Activated CD8-positive, alpha-beta T cell treated with anti-CD3 and anti-CD28 coated beads for 36 hours (primary cell): ENCODE measurements at places on chromosomes 11 and 22. TPM values are rescaled to one million over a fixed set of nuclear protein-coding genes. Genes with fewer than 3 reads are reported as not detected.
A peak's percentile ranks its signal among the peaks of the same experiment; 100 is the strongest.

The APOA5 gene
- not detected for total RNA-seq

The WBP2NL gene
- total RNA-seq = 0.43 TPM

The SF3B2 gene
- total RNA-seq = 255 TPM

- no peak for DNase-seq
Measured at GRCh38 chr11:82889133-82890001, 10.9 kb downstream of the PRCP start.

GRCh38 chr11:80816454-80816847 lies 1375.6 kb upstream of the TENM4 start:
- no peak for DNase-seq

The CBLIF gene
- total RNA-seq = not detected

GRCh38 chr22:46007003-46007847 lies 30.3 kb upstream of the WNT7B start:
- peak; percentile 43 for DNase-seq

GRCh38 chr22:20039683-20040325 lies 18.9 kb downstream of the TANGO2 start:
- no peak for DNase-seq

DNA sequence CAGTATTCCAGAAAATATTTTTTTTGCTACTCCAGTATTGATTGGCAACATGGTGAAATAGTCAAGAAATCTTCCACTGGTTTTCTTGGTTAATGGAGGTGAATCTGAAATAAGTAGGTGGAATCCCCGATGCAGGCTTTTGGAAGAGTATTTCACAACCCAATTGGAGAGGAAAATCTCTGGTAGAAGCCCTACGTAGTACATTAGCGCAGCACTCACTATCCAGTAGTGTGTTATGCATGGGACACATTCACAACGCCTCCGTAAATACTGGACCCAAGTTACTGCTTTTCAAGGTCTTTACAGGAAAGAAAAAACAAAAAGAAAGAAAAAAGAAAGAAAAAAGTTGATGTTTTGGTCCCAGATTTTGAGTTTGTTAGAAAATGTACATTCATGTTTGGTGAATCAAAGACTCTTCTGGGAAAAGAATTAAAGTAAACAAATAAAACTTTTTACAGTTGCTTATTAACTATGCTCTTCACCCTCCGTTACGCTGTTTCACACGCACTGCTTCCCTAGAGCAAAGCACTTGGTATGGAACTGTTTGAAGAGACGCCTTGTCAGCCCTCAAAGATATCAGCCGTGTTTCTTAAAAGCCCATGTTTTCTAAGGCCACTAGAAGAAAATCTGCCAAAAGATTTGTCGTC lies 170.4 kb upstream of the CTSC start:
- DNase-seq = no peak

- no peak for DNase-seq
Measured at GRCh38 chr11:8285228-8285627, 21.6 kb upstream of the LMO1 start.

DNA sequence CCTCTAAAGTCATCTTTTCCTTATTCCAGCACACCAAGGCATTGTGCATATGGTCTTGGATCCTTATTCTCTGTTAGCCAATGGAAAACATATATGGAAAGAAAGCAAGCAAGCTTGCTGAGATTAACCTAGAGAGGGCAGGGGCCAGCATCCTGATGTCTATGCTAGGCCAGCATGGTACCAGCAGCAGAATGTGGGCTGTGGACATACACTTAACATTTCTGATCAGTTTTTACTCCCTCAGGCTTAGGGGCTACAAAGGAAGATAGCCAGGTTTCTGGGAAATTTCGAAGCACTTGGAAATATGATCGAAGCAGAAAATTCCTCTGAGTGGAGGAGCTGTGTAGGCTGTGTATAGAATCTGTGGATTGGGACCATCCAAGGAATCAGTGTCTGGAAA lies 67.0 kb downstream of the ST3GAL4 start:
- DNase-seq = no peak

DNA sequence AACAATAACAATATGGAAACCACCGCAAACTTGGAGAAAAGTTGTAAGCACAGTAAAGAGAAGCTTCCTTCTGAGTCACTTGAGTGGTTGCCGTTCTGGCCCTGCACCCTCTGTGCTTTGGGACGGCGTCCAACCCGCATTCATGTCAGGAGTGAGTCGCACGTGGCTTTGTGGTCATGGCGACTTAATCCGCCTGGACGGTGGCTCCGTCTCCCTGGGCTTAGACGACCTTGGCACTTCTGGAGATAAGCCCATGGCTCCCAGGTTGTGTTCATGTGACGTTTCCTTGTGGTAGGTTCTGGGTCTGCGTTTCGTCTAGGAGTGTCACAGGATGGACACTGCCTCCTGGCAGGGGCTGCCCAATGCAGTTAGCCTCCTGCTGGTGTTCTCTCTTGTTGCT lies 40.5 kb downstream of the TPCN2 start:
- DNase-seq = no peak

GRCh38 chr11:118291477-118292135 lies 12.9 kb upstream of the CD3E start:
- no peak for DNase-seq

The HDAC10 gene
- 43.0 TPM for total RNA-seq

DNA sequence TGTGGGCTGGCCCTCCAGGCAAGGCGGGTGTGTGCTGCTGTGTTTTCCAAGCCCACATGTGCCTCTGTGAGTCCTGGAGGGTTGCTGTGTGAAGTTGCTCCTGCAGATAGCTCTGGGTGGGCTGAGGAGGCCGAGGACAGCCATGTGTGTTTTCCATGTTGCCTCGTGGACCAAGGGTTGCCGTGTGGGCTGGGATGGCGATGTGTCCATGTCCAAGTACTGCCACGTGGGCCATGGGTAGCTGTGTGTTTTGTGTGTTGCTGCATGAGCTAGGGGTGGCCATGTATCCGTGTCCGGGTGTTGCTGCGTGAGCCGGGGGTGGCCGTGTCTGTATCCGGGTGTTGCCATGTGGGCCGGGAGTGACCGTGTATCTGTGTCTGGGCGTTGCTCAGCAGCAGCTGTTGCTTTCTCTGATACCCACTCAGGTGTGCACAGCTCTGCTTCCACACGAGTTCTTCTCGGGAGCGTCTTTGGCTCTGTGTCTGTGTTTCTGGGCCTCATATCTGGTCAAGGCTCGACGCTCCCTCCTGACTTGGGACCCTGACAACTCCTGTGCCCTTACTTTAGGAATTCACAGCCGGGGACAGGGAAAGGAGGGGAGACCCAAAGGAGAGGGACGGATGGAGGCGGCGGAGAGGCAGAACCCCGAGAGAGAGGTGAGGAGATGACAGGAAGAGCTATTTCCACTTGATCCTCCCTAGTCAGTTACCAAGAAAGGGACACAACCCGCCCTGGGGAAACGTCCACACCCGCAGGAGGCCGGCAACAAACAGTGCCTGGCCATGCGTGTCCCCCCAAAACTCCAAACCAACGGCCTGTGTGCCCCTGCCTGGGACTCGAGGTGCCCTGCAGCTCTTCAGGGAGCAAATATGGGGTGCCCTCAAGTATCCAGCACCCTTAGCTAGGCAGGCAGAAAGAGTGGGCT lies 83.1 kb downstream of the PHF21B start:
- no peak for DNase-seq

The CST6 gene
- total RNA-seq = not detected

- no peak for DNase-seq
Measured at GRCh38 chr11:122155765-122156527, 39.9 kb upstream of the BLID start.

GRCh38 chr11:16741473-16741872 lies 3.0 kb downstream of the C11orf58 start:
- peak; percentile 20 for DNase-seq

The CD3G gene
- 116 TPM for total RNA-seq
